ENCODE measurements at places on chromosomes 2 and 18.
A peak's percentile ranks its signal among the peaks of the same experiment; 100 is the strongest.

GRCh38 chr2:240787521-240788472, 32.2 kb downstream of the KIF1A start:
- no peak for DNase-seq

DNA sequence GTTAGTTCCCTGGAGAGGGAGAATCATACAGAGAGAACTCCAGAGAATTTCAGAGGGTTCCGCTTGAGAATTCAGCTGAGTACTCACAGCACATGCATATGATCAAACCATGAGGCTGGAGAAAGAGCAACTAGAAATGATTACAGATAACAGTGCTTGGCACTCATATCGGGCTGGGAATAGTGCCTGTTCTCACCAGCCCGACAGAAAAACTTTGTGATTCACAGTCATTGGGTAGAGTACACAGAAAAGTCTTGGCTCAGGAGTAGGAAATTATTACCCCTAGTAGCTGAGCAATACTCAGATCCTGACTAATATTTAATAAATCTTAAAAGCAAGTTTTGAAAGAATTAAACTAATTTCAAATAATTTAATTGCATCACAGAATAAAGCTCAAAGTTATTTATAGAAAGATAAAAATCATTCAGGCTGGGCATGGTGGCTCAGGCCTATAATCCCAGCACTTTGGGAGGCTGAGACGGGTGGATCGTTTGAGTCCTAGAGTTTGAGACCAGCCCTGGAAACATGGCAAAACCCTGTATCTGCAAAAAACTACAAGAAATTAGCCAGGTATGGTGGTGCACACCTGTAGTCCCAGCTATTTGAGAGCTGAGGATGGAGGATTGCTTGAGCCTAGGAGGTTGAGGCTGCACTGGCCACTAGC, 6.8 kb downstream of the WDPCP start:
- no peak for DNase-seq

- no peak for DNase-seq
These were observed 17.8 kb downstream of the NPC1 start for GRCh38 chr18:23568281-23569138.

DNA sequence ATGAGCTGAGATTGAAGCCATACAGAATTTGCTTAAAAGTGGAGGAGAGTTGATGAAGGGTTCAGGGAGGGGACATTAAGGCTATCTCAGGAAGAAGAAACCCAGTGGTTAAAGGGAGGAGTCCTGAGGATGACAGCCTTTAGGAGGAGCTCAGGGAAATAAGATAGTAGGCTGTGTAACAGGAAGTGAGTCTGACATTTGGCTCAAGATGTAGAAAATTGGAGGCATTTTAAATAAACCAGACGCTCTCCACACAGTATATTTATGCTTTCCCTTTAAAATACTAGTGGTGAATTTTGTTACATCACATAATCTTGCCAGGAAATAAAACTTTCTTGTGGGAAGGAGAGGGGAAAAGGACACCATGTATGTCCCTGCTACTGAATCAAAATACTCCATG, 11.6 kb downstream of the KCNH7 start:
- DNase-seq, result no peak

DNA sequence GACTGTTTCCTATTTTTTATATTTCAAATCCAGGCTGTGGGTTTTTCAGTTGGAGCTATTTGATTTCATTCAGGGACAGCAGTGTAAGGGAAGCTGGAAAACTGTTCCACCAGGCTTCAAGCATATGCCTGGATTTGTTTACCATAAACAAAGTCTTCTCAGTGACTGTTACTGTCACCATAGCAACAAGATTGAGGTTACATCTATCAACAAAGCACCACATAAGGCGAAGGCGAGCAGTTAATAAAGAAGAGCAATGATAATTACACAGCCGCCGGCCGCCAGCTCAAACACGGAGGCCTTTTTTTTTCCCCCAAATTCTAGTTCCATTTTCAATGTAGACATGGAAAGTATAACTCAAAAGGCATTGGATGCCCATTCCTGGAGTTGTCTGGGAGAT, 553.7 kb upstream of the SYT4 start:
- peak; percentile 42 for DNase-seq

Data from ELF-1 (cell line).